Stimulated activated naive CD8-positive, alpha-beta T cell treated with anti-CD3 and anti-CD28 coated beads, Interleukin-15, Interleukin-2, amounts not matched to agents 100 U/mL and 50 U/mL, for 24 hours (primary cell): ENCODE measurements at places on chromosomes 2 and 18.

DNA sequence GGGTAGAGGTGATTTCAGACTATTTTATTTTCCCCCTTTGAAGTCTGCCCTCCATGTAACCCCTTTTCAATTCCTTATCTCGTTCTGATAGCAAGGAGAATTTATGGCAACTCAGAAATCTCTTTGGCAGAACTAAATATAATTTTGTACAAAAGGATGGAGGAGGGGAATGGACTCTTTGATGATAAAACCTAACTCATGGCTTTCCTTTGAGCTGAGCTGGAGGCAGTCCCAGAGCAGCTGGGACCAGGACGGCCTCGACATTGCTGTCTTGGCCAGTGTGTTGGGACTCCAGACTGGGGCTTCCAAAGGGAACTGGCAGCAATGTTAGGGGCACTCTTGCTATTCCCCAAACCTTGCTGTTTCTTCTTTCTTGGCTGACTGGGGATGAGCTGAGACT lies 47.7 kb downstream of the PAX8 start:
- no peak for DNase-seq

DNA sequence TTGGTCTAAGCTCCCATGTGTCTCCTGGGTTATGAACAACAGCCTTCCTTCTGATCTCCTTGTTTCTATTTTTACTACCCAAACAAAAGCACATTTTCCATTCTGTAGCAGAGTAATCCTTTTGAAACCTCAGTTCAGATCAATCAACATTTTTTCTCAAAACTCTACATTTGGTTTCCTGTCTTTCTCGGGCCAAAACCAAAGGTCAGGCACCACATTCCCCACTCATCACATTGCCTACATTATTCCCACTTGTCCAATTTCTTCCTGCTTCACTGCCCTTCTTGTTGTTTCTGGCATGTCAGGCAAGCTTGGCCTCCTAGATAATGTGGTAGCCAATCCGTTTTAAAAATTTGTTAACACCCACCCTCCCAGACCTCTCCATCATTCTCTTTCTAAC lies 196.8 kb downstream of the PPP1R1C start:
- no peak for DNase-seq

- DNase-seq = no peak
These were observed 31.2 kb upstream of the OTOF start for GRCh38 chr2:26509141-26509540.

GRCh38 chr18:29465526-29465925 lies 1288.6 kb upstream of the CDH2 start:
- DNase-seq = no peak

- no peak for DNase-seq
These were observed 6.3 kb upstream of the SANBR start for GRCh38 chr2:61059382-61059781.

- DNase-seq = no peak
These were observed 79.2 kb downstream of the BARD1 start for GRCh38 chr2:214730248-214730647.

DNA sequence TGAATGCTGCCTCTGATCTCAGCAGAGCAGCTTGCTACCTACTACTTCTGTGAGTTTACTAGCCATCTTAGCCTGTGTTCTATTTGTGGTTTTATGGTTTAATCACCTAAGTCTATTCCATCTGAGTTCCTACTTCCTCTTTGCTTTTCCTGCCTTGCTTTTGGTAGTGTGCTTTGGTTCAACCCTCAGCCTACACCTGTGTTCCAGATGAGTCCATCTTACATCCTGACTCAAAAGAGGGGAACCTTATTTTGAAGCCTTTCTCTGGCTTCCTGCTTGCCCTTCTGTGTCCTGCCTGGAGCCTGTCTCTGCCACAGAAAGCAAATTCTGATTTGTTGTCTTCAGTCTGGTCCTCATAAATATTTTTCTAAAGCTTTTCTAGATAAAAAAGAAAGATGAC lies 530.3 kb upstream of the MEX3C start:
- DNase-seq = no peak

DNA sequence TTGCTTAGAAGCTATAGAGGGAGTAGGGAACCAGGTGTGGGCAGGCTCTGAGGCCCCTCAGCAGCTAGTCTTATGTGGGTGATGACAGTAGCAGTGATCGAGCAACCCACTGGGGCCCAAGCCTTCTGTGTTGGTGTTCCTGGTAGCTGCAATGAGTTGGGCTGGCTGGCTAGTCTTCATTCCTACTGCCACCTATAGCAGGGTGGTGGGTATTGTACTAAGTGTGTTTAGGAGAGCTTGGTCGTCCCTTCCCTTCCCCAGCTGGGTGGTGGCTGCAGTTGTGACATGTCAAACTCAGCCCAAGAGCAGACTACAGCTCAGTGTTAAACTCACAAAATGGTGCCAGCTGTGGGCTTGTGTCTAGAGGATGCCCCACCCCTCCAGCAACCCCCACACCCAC lies 486.1 kb upstream of the UBE2E3 start:
- DNase-seq = no peak

DNA sequence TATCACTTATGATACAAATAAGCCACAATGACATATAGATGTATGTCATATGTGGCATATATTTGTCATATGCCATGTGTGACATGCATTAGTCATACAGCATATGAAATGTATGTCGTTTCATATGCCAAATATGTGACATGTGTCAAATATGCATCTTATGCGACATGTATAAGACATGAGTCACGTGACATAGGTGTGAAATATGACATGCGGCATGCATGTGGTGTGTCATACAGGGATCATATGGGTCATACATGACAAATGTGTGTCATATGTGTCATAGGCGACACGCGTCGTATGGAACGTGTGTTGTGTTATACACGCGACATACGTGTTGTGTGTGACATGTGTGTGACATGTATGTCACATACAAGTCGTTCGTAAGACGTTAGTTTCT lies 2154.0 kb upstream of the PIK3C3 start:
- DNase-seq = no peak

- no peak for DNase-seq
These were observed 45.1 kb downstream of the AGAP1 start for GRCh38 chr2:235538981-235539380.

GRCh38 chr18:32093523-32093922 lies 1.8 kb downstream of the RNF138 start:
- DNase-seq = no peak

GRCh38 chr2:138713069-138713496 lies 67.1 kb downstream of the NXPH2 start:
- DNase-seq = no peak

- DNase-seq = no peak
These were observed 114.6 kb upstream of the CDCA7 start for GRCh38 chr2:173240083-173240482.

DNA sequence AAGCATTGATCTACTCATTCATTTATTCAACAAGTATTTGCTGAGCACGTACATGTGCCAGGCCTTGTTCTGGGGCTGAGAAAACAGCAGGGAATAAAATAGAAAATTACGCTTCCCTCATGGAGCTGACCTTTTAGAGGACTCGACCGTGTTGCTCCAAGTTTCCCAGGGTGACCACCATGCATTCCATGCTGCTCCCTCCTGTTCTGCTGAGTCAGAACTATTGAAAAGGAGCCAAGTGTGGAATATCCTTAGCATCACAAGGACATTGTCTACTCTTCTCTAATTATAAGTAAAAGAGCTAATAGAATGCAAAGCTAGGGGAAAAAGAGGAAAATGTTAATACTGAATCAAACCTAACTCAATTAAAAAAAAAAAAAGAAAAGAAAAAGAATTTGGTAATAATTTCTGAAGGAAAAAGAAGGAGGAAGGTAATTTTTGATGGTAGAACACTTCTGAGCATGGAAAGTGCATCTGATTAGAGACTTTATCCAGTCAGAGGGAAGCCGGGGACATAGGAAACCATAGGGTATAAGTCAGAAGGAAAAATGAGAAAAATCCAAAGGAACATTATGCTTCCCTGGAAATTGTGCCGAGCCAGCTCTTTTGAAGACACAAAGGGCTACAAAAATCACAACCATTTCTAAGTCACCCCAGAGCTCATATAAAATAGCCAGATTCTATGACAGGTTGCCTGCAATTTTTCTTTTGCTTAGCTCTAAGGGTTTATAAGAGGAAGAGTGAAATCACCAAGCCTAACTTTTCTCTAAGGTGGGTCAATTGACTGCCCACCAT lies 339.4 kb downstream of the RND3 start:
- DNase-seq = no peak
